Testis (tissue), 5 donors: ENCODE measurements at places on chromosomes 1 and 21. TPM values are rescaled to one million over a fixed set of nuclear protein-coding genes. Genes with fewer than 3 reads are reported as not detected.

- DNase-seq = no peak
- H3K4me3 ChIP-seq = no peak overlapping the region
- no peaks in the 10 kb centered on the region for H3K27me3 ChIP-seq
- H3K27ac ChIP-seq = no peak overlapping the region
- no peaks in the 10 kb centered on the region for H3K4me1 ChIP-seq
Measured at GRCh38 chr1:20726118-20726911, 6.2 kb downstream of the SH2D5 start.

DNA sequence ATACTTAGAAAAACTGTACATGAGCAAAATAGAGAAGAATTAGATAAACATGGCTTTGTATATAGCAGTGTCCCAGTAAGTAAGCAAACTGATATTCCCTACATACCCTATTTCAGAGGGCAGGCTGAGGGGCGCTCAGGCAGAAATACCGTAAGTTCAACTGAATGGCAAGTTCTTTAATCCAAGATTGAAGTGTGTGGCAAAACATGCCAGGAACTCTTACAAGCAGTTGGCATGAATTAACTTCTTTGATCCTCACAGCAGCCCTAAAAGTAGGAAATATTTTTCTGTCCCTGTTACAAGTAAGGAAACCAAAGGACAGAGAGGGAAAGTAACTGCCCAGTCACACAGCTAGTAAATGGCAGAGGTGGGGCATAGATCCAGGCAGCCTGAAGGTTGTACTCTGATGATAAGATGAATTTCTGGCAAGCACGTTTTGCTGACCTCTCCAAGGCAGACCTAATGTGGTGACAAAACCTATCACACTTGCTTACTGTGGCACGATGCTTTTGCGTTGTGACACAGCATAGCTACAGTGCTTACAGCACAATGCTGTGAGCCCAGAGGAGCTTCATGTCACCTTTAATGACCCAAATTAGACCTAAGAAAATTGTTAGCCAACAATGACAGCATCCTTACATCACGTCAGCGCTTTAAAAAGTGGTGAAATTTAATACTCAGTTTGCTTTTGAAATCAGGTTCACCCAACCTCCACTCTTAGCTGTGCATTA is 35.0 kb upstream of the THEM4 start:
- peaks cover 33% of the 10 kb centered on the region for H3K4me1 ChIP-seq
- DNase-seq = no peak
- no peaks in the 10 kb centered on the region for H3K27me3 ChIP-seq
- H3K27ac ChIP-seq = no peak overlapping the region

DISP1 gene
- total RNA-seq = 50.6 TPM

PKP1 gene
- 0.63 TPM for total RNA-seq

AMY2A gene
- 0.99 TPM for total RNA-seq
